ENCODE measurements at places on chromosomes 3 and 15. TPM values are rescaled to one million over a fixed set of nuclear protein-coding genes. Genes with fewer than 3 reads are reported as not detected.

The ST8SIA2 gene
- total RNA-seq, result not detected

The KLF15 gene
- total RNA-seq, result 0.40 TPM

The DUOX1 gene
- 0.51 TPM for total RNA-seq

The PFKFB4 gene
- total RNA-seq, result 19.4 TPM

The GOLGA6D gene
- not detected for total RNA-seq

The GOLGA6B gene
- not detected for total RNA-seq

The IL12A gene
- not detected for total RNA-seq

The DGKG gene
- 0.39 TPM for total RNA-seq

The PAK6 gene
- total RNA-seq, result 0.69 TPM

The CPNE9 gene
- total RNA-seq, result not detected

The CCDC54 gene
- not detected for total RNA-seq

The HIGD2B gene
- total RNA-seq, result 0.27 TPM

The OR4M2 gene
- not detected for total RNA-seq

The COL6A5 gene
- total RNA-seq, result not detected

The GABRR3 gene
- not detected for total RNA-seq

The USP50 gene
- total RNA-seq, result not detected

The ITIH1 gene
- total RNA-seq, result not detected

The HAUS2 gene
- total RNA-seq, result 45.1 TPM

The CD86 gene
- 1.4 TPM for total RNA-seq

The CCR9 gene
- total RNA-seq, result not detected

The HCLS1 gene
- total RNA-seq, result 251 TPM

The GALNT15 gene
- total RNA-seq, result not detected

The GYG1 gene
- 22.1 TPM for total RNA-seq

The PRSS50 gene
- total RNA-seq, result not detected

The FES gene
- total RNA-seq, result 21.1 TPM

The CCR1 gene
- 0.80 TPM for total RNA-seq

The AMOTL2 gene
- total RNA-seq, result 0.12 TPM

The FGF7 gene
- not detected for total RNA-seq

The ZNF592 gene
- total RNA-seq, result 24.3 TPM

The YEATS2 gene
- 48.8 TPM for total RNA-seq

The NCEH1 gene
- 5.2 TPM for total RNA-seq

The RBP2 gene
- not detected for total RNA-seq

The TGM4 gene
- total RNA-seq, result not detected

The SST gene
- not detected for total RNA-seq

The HRH1 gene
- total RNA-seq, result 2.9 TPM

The HHLA2 gene
- 0.86 TPM for total RNA-seq

The PDCD6IP gene
- total RNA-seq, result 168 TPM

The CCDC39 gene
- not detected for total RNA-seq

The SEMA7A gene
- 65.9 TPM for total RNA-seq

The PIERCE2 gene
- not detected for total RNA-seq

The SHC4 gene
- 2.6 TPM for total RNA-seq

The GOLGA8H gene
- total RNA-seq, result not detected

The MAGI1 gene
- total RNA-seq, result 0.24 TPM

The PGBD4 gene
- 2.3 TPM for total RNA-seq

The TM2D3 gene
- total RNA-seq, result 41.7 TPM

The BTD gene
- 8.7 TPM for total RNA-seq

The THBS1 gene
- total RNA-seq, result 1.8 TPM

The CHRM5 gene
- total RNA-seq, result not detected

The LARP6 gene
- 0.17 TPM for total RNA-seq

The ANKUB1 gene
- not detected for total RNA-seq

The EPHB3 gene
- not detected for total RNA-seq

The HYKK gene
- total RNA-seq, result 2.7 TPM

The ROBO1 gene
- total RNA-seq, result not detected

The CTDSPL gene
- 3.7 TPM for total RNA-seq
